ENCODE measurements at places on chromosomes 7 and 10. TPM values are rescaled to one million over a fixed set of nuclear protein-coding genes. Genes with fewer than 3 reads are reported as not detected.

GRCh38 chr7:108157606-108158335 lies 27.6 kb upstream of the LAMB4 start:
- DNase-seq: no peak

GRCh38 chr10:22029445-22030236 lies 26.1 kb upstream of the DNAJC1 start:
- no peak for DNase-seq

- DNase-seq: no peak
Measured at GRCh38 chr10:73858013-73858708, 16.2 kb downstream of the CAMK2G start.

Gene RSPH10B
- total RNA-seq: not detected

Gene TFEC
- total RNA-seq: 1.6 TPM

Gene PDLIM1
- 273 TPM for total RNA-seq

- DNase-seq: no peak
Measured at GRCh38 chr10:69558559-69558958, 14.7 kb downstream of the NEUROG3 start.

GRCh38 chr10:89347701-89348457 lies 20.1 kb downstream of the IFIT3 start:
- DNase-seq: no peak

GRCh38 chr10:118028619-118029018 lies 18.1 kb downstream of the RAB11FIP2 start:
- DNase-seq: no peak

Gene ENTPD1
- 6.3 TPM for total RNA-seq

DNA sequence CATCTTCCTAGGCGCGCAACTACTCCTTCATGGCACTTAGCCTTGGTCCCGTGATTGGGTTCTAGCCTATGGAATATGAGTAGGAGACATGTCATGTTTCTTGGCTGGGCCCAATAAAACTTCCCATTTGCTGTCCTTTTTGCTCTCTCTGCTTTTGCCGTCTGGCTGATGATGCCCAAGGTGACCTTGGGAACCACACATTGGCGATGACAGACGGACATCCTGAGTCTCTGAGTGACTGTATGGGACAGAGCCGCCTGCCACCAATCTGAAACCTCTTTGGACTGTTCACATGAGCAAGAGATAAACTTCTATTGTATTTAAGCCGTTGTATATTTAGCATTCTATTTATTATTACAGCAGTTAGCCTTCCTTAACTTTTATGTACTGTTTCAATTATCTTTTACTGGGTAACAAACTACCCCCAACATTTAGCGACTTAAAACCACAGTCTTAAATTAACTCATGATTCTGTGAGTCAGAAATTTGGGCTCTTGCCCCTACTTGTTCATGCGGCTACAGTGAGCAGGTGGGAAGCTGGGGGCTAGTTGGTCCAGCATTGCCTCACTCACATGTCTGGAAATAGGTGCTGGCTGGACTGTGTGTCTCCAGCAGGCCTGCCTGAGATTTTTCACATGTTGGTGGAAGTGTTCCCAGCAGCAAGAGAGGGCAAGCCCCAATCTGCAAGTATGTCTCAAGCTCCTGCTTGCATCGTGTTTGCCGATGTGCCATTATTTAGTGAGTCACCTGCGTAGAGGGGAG lies 71.7 kb downstream of the NOD1 start:
- peak; percentile 37 for DNase-seq

GRCh38 chr7:27229448-27229847 lies 13.2 kb upstream of the EVX1 start:
- no peak for DNase-seq

Gene PILRA
- total RNA-seq: 3.8 TPM

GRCh38 chr7:138626846-138627245 lies 74.3 kb downstream of the SVOPL start:
- no peak for DNase-seq

DNA sequence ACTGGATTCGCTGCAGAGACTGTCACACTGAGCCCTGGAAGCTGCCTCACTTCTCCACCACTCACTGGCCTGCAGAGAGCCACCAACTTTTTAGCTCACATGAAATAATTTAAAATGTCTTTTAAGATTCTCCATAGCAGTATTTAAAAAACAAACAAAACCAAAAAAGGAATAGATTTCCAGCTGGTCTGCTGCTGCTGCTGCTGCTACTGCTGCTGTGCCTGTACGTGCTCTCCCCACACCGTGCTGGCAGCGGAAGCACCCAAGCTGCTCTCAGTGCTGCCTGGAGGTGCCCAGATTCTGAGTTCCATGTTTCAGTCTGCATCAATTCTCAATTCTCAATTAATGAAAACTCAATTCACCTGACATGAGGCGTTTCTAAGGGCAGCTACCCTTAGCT lies 146.0 kb downstream of the USP6NL start:
- no peak for DNase-seq

DNA sequence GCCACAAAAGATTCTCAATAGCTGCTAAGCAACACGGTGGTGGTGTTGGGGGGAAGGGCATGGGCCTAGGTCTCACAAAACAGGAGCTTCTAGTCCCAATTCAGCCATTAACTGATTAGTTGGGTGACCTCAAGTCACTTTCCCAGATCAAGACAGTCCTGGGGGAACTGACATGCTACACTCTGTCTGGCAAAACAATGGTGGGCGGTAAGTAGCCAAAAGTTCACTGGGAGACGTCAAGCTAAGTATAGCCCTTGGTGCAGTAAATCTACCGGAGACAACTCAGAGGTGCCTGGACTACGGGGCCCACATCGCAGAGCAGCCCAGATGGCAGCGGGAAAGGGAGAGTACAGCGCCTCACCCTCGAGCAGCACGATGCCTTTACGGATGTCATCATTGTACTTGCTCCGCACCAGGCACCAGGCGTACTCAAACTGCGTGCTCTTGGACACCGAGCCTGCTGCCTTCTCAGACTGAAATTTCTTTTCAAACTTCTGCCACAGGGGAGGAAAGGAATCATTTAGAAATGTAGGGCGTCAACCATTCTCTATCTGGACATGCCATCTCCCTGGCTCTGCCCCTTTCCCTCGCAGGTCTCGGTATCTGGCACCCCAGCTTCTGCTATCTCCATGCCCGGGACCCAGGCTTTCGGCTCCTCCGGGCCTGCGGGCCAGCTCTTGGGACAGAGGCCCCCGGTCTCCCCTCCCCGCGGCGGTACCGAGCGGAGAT lies 1.1 kb downstream of the FIS1 start:
- DNase-seq: no peak

- no peak for DNase-seq
Measured at GRCh38 chr7:139523199-139523941, at the start of gene CLEC2L. Gene CLEC2L, plus strand, starts transcription at chr7:139523685. Its CDS starts 243 bp downstream, at chr7:139523928.

Gene NUTM2E
- total RNA-seq: not detected

GRCh38 chr10:94213980-94214379 lies 148.8 kb downstream of the NOC3L start:
- no peak for DNase-seq

Gene DYNC1I1
- 30.7 TPM for total RNA-seq

DNA sequence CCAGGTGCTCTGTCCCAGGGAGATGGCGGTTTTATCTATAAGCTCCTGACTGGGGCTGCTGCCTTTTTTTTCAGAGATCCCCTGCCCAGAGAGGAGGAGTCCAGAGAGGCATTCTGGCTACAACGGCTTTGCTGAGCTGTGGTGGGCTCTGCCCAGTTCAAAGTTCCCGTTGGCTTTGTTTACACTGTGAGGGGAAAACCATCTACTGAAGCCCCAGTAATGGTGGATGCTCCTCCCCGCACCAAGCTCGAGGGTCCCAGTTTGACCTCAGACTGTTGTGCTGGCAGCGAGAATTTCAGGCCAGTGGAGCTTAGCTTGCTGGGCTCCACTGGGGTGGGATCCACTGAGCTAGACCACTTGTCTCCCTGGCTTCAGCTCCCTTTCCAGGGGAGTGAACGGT lies 16.4 kb upstream of the SLC26A5 start:
- no peak for DNase-seq

- no peak for DNase-seq
Measured at GRCh38 chr7:45576249-45576929, 2.2 kb downstream of the ADCY1 start.

GRCh38 chr7:24741679-24742505 lies 15.4 kb downstream of the GSDME start:
- DNase-seq: no peak

Gene GSTO1
- 174 TPM for total RNA-seq

Gene OPALIN
- not detected for total RNA-seq

DNA sequence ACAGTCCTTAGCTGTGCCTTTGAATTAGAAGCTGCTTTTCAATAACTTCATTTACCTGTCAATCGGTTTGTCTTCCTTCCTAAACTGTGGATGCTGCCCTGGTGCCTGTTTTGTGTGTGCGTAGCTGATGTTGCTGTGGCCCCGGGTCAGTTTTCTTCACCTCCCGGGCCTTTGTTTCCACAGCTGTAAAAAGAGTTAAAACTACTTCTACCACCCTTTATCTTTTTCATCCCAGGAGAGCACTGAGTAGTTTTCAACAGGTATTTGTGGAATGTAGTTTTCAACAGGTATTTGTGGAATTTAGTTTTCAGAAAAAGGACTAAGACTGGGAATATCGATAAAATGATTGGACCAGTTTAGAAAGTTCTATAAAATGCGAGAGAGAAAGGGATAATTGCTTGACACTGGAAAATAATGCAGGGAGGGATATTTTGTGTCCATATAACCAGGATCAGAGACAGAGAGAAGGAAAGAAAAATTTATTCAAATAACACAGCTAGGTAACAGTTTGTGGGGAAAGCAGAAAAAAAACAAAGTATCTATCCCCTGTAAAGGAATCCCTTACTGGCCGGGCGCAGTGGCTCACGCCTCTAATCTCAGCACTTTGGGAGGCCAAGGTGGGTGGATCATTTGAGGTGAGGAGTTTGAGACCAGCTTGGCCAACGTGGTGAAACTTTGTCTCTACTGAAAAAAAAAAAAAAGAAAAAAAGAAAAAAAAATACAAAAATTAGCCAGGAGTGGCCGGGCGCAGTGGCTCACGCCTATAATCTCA lies 15.9 kb upstream of the IGF2BP3 start:
- no peak for DNase-seq

DNA sequence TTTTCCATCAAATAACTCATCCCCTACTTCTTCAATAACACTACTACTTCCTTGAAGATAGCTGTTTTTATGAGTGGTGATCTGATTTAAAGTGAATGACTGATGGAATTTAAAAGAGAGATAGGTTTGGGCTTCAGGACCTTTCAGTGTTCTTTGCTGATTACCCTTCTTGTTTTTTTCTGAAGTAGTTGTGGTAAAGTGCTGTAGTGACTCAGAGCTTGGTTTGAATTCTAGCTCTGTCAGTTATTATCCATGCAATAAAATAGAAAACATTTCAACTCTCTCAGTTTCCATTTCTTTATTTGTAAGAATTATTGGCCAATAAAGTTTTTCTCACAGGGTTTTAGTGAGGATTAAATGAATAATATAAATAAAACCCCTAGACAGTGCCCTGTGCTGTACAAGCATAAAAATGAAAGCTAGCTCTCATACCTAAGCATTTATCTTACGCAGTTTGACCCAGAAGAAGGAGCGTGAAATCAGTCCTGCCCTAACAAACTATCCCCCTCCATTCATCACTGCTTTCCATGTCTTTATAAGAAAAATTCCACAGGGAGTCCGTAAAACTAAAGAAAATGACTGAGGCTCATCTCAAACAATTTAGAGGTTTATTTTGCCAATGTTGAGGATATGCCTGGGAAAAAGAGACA lies 25.1 kb upstream of the AKAP9 start:
- DNase-seq: no peak

- no peak for DNase-seq
Measured at GRCh38 chr7:26593896-26594295, 270.5 kb downstream of the SKAP2 start.

Gene CYP26C1
- total RNA-seq: 0.05 TPM

DNA sequence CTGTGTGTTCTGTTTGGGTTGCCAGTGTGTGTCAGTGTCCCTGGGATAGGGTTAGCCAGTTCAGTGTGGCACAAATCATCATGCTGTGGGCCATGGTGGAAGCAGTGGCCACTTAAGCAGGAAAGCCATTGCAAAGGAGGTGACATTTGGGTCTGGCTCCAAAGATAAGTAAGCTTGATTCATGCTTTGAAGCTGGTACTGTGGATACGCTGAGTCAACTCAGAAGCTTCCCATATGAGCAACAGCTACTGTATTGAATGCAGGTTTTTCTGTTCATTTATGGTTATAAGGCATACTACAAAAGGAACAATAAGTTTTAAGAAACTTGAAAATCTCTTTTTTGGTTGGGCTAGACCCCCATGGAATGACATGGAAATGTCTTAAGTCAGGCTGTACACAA lies 143.1 kb downstream of the BMPER start:
- no peak for DNase-seq

DNA sequence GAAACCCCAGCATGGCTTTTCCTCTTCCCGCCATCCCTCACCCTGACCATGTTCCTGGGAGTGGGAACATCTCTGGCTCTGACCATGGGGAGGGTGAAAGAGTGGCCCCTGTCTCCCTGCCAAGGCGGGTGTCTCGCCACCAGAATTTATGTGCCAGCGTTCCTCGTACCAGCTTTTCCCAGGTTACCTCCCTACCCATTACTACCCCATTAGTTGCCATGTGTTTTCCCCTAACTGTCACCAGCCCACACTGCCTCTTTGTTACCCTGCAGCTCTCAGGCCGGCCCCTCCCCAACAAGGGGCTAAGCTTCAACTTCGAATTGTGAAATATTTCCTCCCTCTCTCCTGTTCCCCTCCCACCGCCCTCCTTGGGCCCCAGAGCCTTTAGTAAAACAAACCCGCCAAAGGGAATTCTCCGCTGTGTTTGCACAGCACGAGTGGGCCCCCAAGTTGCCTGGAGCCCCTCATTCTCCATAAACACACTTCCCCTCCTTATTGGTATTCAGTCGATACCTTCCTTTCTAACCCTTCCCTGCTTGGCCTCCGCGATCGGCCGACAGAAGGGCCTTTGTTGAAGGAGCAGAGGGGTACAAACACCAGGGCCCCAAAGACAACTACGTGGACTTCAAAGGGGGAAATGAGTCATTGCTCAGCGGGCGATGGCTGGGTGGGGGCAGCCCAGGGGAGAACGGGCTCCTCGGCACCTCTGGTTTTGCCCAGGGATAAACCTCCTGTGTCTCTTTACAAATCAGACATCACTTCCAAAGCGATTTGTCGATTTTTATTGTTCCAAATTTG lies 45.5 kb downstream of the SLIT1 start:
- DNase-seq: no peak

DNA sequence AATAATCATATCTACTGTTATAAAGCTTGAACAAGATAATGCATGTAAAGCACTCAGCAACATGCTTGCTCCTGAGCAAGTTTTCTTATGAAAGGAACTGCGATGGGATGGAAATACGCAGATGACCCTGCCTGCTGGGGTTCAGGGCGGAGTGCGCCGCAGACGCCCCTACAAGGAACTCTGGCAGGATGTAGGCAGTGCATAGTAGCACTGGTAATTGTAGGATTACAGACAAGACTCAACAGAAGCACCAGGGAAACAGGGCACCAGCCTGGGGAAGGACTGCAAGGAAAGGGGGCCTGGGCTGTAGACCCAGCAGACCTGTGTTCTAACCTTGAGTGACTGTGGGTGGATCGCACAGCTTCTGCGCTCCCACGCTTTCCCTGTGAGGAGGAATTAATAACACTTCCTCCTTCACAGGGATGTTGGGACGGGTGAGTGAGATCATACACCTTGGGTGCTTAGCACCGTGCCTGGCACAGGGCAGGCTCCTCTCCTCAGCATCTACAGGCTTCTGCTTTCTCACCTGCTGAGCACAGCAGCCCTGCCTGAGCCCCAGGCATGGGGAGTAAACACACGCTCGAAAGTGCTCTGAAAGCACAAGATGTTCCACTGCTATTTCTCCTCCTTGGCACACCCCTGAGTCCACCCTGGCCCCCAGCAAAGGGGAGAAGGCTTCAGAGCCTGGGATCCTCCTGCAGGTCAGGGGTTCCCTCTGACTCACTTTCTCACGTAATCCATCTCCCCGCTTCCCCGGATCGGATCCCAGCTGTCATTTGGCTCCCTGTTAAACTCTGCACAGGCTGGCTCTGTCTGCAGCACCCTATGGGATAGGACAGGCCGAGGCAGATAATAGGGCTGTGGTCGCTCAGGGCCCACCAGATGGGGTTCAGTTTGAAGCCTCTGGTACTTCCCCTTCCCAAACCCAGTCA lies 19.2 kb downstream of the ITPRIP start:
- DNase-seq: no peak
